Activated CD8-positive, alpha-beta T cell treated with anti-CD3 and anti-CD28 coated beads, Interleukin-2, amount 10 ng/mL, durations not matched to agents 7 days and 5 days (primary cell): ENCODE measurements at places on chromosomes 7 and 10.

DNA sequence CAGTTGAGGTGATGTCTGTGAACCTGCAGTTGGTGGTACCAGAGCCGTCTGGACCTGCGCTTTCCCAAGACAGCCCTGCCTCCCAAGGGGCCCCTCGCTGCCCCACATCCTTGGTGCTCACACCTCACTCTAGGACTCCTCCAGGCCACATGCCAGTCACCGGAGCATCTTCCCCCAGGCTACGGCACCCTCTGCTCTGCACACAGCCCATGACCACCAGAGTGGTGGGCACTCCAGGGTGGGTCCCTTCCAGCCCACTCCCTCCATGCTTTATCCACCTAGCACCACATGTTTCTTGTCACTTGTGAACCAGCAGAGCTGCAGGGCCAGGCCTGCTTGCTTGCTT lies 183.7 kb upstream of the SH2B2 start:
- DNase-seq, result no peak
- no peaks in the 10 kb centered on the region for H3K27me3 ChIP-seq
- peaks cover 9% of the 10 kb centered on the region for H3K36me3 ChIP-seq
- no peaks in the 10 kb centered on the region for H3K4me1 ChIP-seq

DNA sequence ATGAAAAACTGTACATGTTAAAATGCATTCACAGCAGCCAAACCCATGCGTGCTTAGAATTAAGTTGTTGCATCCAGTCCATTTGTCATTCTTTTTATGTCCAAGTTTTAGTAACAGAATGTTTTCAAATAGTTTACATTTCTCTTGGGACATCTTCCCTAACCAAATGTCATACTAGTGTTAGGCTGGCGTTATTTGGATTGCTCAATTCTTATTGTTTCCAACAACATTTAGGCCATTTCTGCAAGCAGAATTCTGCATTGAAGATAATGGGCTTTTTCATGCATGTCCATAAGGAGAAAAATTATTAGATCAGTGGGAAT lies 203.0 kb downstream of the HIBADH start:
- no peak overlapping the region for H3K27ac ChIP-seq
- H3K36me3 ChIP-seq, result no peaks in the 10 kb centered on the region
- H3K4me1 ChIP-seq, result no peaks in the 10 kb centered on the region
- H3K27me3 ChIP-seq, result peaks cover 4% of the 10 kb centered on the region
- H3K4me3 ChIP-seq, result no peak overlapping the region

- H3K27ac ChIP-seq, result no peak overlapping the region
- no peaks in the 10 kb centered on the region for H3K36me3 ChIP-seq
- no peaks in the 10 kb centered on the region for H3K27me3 ChIP-seq
- H3K4me3 ChIP-seq, result no peak overlapping the region
- peak; percentile 68 for DNase-seq
- no peaks in the 10 kb centered on the region for H3K4me1 ChIP-seq
These were observed 106.9 kb upstream of the GPR26 start for GRCh38 chr10:123559066-123559822.

GRCh38 chr10:123962756-123963530 lies 71.3 kb upstream of the CPXM2 start:
- peaks cover 20% of the 10 kb centered on the region for H3K27me3 ChIP-seq
- H3K27ac ChIP-seq, result no peak overlapping the region
- no peaks in the 10 kb centered on the region for H3K4me1 ChIP-seq
- no peak for DNase-seq

DNA sequence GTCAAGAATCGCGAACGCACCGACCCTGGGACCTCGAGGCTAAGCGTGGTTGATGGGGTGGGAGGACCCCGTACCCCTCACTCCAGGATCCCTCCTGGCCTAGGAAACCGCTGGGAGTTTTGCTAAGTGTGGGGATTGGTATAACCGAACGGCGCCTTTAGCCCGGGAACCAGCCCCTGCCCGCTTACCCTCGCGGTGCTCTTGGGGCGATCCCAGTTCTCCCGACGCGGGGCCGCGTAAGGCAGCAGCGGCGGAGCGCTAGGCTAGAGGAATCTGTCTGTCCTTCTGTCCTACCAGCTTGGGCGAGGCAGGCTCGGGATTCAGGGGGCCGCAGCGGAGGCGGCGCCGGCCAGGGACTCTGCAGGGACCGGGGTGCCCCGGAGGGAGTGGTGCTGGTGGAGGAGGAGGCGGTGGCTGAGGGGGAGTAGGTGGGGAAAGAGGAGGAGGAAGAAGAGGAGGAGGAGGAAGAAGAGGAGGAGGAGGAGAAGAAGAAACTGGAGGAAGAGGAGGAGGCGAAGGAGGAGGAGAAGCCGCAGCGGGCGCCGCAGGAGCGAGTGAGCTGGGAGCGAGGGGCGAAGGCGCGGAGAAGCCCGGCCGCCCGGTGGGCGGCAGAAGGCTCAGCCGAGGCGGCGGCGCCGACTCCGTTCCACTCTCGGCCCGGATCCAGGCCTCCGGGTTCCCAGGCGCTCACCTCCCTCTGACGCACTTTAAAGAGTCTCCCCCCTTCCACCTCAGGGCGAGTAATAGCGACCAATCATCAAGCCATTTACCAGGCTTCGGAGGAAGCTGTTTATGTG lies 439 bp upstream of the EMX2 start:
- no peak for DNase-seq
- peaks cover 16% of the 10 kb centered on the region for H3K4me1 ChIP-seq
- H3K4me3 ChIP-seq, result no peak overlapping the region
- peaks cover 2% of the 10 kb centered on the region for H3K36me3 ChIP-seq
- H3K27me3 ChIP-seq, result peaks cover 77% of the 10 kb centered on the region
- H3K27ac ChIP-seq, result no peak overlapping the region

- no peak for DNase-seq
- H3K4me3 ChIP-seq, result no peak overlapping the region
- no peaks in the 10 kb centered on the region for H3K36me3 ChIP-seq
- H3K27ac ChIP-seq, result no peak overlapping the region
- peaks cover 32% of the 10 kb centered on the region for H3K4me1 ChIP-seq
These were observed 4.0 kb downstream of the CRYGN start for GRCh38 chr7:151435971-151436370.

GRCh38 chr7:137948845-137949330 lies 53.0 kb downstream of the CREB3L2 start:
- no peak for DNase-seq
- no peak overlapping the region for H3K27ac ChIP-seq
- H3K27me3 ChIP-seq, result no peaks in the 10 kb centered on the region
- no peaks in the 10 kb centered on the region for H3K36me3 ChIP-seq
- H3K4me3 ChIP-seq, result no peak overlapping the region
- H3K4me1 ChIP-seq, result peaks cover 11% of the 10 kb centered on the region

DNA sequence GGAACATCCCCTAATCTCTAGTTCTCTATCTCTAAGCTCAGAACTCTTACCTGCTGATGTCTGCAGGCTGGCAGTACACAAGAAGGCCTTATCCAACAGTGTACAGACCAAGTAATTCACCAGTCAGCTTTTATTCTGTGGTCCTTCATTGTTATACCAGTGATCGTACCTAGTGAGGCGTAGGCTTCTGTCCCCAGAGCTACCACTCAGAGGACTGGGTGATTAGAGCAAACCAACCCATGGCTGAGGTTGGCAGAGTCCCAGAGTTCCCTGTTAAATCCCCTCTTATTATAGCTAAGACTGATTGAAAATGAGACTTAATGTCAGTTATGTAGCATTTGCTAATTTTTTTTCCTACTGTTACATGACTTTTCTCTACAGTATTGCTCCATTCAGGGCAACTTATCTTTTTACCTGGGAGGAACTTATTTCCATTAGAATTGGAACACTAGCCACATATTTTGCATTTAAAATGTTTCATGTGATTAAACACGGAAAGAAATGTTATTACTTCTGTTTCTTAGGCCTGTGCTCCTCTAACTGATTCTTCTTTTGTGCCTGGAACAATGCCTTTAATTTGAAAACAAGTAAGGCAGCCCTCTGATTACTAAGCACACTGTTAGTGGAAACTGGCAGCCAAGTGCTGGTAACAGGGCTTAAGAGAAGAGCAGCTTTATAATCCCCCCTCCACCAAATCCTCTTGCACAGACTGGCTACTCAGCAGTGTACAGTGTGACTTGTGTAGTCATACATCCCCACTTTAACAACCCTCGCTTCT lies 127.2 kb downstream of the LRRC4 start:
- no peak overlapping the region for H3K4me3 ChIP-seq
- no peaks in the 10 kb centered on the region for H3K27me3 ChIP-seq
- peak overlapping the region; percentile 54 for H3K27ac ChIP-seq
- no peak for DNase-seq
- H3K36me3 ChIP-seq, result peaks cover 21% of the 10 kb centered on the region

GRCh38 chr10:76921383-76922010 lies 716.1 kb downstream of the KCNMA1 start:
- no peaks in the 10 kb centered on the region for H3K4me1 ChIP-seq
- H3K27me3 ChIP-seq, result no peaks in the 10 kb centered on the region
- no peak overlapping the region for H3K4me3 ChIP-seq

DNA sequence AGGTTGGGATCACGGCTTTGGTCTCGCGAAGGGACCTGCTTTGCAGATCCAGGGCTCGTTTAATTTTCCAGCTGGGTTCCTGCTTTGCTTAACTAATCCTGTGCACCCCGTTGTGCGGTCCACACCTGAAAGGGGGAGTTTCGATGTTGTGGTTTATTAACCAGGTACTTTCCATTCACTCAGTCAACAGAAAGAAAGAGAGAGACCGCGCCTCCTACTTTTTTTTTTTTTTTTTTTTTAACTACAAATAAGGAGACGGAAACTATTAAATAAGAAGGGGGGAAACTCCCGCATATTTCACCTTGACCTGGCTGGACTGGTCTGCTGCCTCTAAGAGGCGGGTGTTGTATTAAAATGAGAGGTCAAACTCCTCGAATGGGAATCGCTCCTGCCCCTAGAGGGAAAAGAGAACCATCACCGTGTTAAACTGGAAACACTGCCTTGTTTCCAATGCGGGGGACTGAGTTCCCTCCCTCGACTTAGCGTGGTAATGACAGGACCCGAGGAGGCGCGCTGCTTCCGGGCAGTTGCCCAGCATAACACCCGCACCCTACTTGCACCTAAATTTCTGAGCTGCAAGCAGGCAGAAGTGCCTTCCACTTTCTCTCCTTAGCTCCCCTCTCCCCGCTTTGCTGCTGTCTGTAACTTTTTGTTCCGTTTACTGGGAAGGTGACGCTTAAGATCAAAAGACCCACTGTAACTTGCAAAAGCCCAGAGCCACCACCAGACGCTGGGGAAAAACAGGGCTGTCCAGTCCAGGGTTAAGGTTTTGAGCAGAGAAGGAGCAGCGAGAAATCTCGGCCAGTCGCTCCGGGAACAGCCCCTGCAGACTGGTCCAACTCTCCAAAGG lies 1.1 kb upstream of the ITGB8 start:
- H3K36me3 ChIP-seq, result no peaks in the 10 kb centered on the region
- no peak overlapping the region for H3K27ac ChIP-seq
- peak; percentile 23 for DNase-seq
- peaks cover 43% of the 10 kb centered on the region for H3K27me3 ChIP-seq
- H3K4me3 ChIP-seq, result peak overlapping the region; percentile 72
- H3K4me1 ChIP-seq, result peaks cover 19% of the 10 kb centered on the region
